Gastroesophageal sphincter (tissue), 4 donors: ENCODE measurements at places on chromosomes 1 and 21.

GRCh38 chr1:204439621-204440375 lies 28.2 kb upstream of the PPP1R15B start:
- ATAC-seq: no peak

GRCh38 chr1:166597516-166597915 lies 241.8 kb upstream of the POGK start:
- ATAC-seq: no peak

GRCh38 chr1:54402896-54403295 lies 3.3 kb downstream of the SSBP3 start:
- no peak for ATAC-seq

GRCh38 chr1:3192825-3193224 lies 123.8 kb downstream of the PRDM16 start:
- ATAC-seq: no peak

GRCh38 chr1:220734571-220735326 lies 13.4 kb upstream of the MTARC2 start:
- no peak for ATAC-seq

DNA sequence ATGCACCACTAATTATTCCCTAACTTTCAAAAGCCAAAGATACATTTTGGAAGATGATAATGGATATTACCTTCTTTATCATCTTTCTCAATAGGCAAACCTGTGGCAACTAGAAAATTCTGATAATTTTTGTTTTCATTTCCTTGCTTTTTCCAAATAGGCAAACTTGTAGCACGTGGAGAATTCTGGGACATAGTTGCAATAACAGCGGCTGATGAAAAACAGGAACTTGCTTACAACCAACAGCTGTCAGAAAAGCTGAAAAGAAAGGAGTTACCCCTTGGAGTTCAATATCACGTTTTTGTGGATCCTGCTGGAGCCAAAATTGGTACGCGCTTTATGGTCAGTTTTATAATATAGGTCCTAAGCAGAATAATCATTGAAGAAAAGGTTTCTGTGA lies 1.5 kb downstream of the FPGT start:
- no peak for ATAC-seq

DNA sequence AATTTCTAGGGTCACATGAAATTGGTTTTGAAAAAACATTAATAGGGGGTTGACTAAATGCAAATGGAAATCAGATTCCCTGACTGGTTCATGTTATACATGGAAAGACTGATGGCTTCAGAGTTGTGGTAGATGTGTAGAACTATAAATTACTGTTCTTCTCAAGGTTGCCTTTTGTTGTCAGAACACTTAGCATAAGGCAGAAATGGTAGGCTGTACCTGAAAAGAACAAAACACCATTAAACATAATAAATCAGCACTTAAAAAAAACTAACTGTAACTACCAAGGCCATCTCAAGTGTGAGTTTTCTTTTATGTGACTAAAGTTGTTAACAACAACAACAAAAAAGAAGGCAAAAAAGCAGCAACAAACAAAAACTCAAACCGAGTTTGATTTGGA lies 111.8 kb downstream of the RPS6KC1 start:
- no peak for ATAC-seq

- ATAC-seq: no peak
These were observed 7.4 kb downstream of the DCST2 start for GRCh38 chr1:155026154-155026553.

DNA sequence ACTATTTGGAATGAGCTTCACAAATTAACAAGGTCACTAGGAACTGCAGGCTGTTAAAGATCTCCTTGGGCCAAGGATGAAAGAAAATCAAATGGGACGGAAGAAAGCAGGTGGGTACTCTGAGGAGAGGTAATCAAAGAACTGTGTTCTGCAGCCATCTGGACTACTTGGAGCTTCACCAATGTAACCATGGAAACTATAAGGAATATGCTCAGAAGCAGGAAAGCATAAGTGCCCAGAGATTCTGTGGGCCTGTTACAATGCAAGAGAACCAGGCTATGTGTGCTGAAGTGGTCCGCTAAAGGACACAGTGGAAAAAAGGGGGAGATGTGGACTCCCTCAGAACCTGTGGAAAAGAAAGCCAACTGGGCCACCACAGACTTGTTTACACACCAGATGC lies 238.5 kb downstream of the PTGER3 start:
- ATAC-seq: no peak

DNA sequence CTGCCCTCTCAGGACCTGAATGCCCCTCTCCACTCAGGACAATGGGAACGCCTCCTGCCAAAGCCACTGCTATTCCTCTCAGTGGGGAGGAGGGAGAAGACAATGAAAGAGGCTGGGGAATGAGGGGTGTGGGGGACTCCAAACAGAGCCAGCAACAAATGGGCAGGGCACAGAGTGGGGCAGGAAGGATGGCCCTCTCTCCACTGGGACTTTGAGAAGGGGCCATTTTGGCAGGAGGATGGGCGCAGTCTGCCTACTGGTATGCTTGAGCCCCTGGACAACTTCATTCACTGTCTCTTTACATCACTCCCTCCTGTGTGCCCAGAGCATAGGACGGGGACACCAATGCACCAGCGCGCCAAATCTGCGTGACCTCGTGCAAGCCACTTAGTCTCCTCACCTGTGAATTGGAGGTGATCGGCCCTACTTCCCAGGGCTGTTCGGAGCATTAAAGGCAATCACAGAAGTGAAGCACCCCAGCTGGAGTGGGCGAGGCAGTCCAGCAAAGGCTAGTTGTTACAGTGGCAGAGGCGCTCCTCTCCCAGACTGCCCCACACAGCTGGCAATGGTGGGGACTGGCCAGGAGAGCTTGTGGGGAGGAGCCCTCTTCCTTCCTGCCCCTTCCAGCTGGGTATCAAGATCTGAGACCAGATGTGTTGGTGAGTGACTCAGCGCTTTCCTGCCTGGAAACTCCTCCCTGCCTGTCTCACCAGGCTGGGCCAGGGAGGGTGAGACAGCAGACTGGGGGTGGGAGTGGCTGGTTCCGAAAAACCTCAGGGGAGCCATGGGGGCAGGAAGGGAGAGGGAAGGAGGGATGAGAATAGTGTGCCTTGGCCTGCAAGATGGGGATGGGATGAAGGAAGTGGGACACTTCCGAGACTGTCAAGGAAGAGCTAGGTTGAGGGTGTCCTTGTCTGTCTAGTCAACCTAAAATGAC lies 22.4 kb upstream of the SYNC start:
- ATAC-seq: peak; percentile 88

- ATAC-seq: no peak
These were observed 5.9 kb upstream of the PRKAA2 start for GRCh38 chr1:56639211-56639610.

DNA sequence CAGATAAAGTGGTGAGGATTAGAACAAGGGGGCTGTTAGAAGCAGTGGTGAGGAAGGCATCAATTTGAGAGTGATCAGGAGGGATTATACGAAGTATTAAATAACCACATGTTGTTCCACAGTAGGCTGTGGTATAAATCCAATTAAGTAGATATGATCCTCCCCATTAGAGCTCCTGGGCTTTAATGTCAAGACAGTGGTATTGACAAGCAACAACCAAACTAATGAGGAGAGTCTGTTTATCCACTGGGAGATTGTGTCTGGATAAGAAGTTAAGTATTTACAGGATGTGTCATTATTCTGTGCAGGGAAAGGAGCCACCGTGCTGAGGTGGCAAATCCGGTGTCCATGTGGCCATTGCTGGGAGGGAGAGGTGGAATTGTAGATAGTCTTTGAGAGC lies 5.8 kb downstream of the ACTN2 start:
- no peak for ATAC-seq

DNA sequence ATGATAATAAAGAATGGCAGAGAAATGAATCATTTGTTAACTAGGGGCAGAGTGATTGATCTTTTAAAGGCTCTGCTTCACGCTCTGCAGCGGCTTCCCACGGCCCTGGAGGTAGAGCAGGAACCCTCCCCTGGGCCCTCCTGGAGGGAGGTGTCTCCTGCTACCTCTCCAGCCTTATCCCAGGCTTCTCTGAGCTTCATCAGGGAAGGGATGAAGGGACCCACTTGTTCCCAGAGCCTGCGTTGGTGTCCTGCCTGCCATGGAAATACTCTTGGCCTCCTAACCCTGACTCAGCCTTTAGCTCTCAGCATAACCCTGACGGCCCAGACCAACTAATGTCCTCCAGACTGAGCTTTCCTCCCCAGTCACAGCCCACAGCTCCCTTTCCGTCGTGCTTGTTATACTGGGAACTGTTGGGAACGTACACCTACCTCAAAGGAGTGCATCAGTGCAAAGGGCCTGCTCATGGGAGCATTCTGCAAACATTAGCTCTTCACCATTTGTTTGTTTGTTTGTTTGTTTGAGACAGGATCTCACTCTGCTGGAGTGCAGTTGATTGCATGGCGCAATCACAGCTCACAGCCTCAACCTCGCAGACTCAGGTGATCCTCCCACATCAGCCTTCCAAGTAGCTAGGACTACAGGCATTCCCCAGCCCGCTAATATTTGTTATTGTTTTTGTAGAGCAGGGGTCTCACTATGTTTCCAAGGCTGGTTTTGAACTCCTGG lies 17.4 kb upstream of the HNRNPU start:
- ATAC-seq: no peak

DNA sequence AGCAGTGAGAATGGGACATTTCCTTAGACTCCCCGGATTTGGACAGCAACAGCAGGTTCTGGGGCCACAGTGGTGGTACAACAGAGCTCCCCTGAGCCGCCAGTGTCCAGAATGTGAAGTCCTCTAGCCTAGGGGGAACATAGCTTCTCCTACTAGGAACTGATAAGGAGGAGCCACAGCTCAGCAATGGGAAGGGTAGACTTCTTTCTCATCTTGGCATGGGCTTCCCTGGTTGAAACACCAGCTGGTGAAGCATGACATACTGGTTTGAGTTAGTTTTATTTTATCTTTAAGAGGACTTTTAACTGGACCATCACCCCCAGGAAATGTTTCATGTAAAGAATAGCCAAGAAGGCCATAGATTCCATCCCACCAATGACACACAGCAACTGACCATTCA lies 68.4 kb downstream of the KCNJ15 start:
- no peak for ATAC-seq

- no peak for ATAC-seq
These were observed 9.2 kb downstream of the HSD3B1 start for GRCh38 chr1:119516247-119516646.
